ENCODE measurements at places on chromosomes 2 and 18.

GRCh38 chr18:23740105-23740830 lies 51.0 kb downstream of the LAMA3 start:
- DNase-seq, result no peak

DNA sequence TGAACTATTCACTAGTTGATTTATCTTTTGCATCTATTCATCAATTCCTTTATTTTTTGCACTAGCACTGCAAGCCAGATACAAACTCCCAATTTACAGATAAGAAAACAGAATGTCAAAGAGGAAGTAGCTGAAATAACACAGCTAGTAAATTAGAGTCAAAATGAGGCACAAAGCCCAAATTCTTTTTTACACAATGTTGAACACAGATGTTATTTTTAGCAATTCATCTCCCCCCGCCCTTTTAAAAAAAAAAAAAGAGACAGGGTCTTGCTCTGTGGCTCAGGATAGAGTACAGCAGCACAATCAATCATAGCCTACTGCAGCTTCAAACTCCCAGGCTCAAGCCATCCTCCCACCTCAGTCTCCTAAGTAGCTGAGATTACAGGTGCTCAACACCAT lies 127.8 kb downstream of the CCBE1 start:
- DNase-seq, result no peak

DNA sequence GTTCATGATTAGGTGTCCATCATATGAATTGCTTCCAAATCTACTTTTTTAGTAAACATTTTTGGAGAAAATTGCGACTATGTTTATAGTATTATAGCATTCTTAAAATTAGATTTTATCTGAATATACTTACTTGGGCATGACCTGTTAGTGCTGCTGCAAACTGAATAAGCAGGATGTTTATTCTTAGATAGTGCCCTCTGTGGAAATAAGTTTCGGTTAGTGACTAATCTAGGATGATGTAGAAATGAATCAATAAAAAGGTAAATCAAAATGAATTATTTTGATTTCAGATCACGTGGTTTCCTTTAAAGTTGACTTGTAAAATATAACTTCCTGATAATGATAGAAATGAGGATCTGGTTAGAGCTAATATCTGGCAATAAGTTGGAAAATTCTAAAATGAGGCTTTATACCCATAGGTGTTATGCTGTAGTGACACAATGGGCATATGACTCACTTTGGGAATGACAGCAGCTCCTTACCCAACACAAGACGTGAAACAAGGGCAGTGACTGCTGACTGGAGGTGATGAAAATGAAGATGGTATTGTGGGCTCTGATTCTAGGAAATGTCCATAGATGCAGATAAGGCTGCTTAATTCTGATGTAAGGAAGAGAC lies 165.8 kb upstream of the TCF4 start:
- DNase-seq, result no peak

DNA sequence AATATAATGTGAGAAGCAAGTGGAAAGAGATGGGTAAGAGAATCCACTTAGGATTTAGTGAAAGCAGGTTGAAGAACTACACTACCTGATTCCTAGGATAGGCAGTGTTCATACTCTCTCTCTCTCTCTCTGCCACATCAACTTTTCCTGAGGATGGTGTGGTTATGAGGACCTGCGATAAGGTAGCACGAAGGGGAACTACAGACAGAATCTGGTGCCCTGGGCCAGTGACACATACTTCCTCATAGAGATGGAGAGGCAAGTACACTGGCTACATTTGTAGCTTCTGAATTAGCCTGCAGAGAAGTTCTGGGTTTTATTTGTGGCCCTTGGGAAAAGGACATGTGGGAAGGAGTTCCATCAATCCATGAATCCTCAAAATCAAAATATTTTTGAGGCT lies 44.5 kb downstream of the PTH2R start:
- no peak for DNase-seq

GRCh38 chr2:16092861-16093638 lies 152.7 kb downstream of the MYCN start:
- no peak for DNase-seq

- no peak for DNase-seq
These were observed 240.1 kb upstream of the HDAC4 start for GRCh38 chr2:239640676-239641578.

DNA sequence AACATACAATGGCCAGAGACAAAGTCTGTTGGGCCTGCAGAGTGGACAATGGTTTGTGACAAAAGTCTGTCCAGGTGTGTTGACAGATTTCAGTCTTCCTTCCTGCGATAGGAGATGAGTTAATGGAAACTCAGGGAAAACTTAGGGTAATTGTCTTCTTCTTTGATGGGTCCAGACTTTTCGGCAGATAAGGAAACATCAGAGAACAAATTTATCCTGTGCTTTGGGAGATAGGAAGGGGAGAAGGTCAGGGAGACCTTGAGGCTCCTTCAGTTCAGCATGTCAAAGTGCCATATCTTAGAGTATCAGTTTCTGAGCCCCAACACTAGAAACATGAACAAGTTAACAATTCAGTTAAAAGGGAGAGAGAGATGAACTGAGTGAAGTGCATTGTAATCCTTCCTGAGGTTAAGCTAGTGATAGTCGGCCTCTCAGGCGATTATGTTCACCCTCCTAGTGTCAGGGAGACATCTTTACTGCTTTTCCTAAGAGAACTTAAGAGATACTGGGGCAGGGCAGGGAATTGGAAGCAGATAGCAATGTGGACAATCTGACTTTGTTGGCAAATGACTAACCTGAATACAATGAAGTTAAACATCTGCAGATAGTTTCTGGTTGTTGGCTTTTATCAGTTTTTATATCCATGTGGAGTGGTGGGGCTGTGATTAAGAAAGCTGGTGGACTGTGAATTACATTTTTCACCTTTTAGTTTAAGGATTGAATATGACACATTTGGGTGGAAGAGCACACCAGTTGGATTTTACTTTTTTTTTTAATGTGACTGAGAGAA lies 248.8 kb upstream of the FN1 start:
- no peak for DNase-seq

DNA sequence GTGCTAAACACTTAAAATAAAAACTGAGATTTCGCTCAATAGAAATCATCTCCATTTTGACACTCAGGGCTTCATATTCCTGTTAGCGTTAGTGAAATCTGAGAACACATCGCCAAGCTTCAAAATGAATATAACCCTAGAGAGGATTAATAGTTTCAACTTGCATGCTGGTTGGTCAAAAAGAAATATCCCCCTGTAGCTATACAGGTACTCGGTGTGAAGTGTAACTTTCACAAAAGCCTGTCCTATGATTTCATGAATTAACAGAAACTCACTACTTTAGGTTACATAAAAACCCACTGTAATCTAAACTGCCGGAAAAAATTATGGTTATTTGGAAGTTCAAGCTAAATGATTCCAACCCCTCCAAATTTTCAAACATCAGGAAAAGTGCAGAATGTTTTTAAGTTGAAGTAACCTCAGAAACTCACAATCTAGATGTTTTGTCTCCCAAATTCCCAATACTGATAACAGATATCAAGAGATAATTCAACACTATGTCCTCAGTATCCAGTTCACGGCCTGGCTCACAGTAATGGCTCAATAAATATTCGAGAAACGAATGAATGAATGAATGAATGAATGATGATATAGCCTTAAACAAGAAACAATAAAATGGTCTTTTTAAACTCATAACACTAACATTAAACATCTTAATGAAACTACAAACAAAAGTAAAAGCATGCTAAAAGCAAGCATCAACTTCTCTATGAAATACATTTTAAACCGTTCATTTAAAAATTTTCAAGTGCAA lies 2.5 kb downstream of the TLK1 start:
- DNase-seq, result no peak

- DNase-seq, result no peak
These were observed 50.0 kb downstream of the KCNE4 start for GRCh38 chr2:223102040-223102400.

GRCh38 chr2:54350426-54350825 lies 94.4 kb upstream of the TSPYL6 start:
- DNase-seq, result no peak

DNA sequence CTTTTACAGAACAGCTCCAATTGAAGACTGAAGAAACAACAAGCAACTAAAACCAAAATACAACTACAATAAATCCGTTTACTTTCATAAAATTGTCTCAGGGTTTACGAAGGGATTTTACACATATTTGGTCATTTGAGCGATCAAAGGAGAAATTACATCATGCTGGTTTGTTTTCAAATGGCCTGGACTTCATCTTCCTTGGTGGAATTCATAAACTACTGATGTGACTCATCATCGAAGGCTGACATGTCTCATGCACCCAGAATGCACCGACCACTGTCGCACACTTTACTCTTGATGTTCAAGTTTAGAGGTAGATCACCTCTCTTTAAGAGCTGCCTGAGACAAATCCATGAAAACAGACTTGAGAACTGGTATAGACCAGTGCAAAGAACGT lies 25.6 kb upstream of the PMAIP1 start:
- no peak for DNase-seq

DNA sequence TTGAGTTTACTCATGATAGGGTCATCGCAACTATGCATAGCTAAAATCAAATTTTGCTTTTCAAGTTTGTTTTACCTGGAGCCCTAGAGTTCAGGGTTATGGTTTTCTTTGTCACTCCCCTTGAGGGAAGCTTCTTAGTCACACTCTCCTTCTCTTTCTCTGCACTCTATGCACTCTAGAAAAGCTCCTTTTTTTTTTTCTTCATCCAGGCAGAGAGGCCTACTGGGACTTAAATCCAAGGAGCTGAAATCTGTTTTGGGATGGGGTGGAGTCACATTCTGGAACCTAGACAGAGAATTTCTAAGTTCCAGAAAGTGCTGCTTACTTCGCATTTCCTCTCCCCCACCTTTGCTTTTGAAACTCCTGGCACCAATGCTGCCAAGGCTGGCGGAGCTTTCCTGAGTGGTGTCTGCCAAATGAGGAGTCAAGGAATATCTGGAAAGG lies 19.1 kb upstream of the IL18R1 start:
- DNase-seq, result no peak

DNA sequence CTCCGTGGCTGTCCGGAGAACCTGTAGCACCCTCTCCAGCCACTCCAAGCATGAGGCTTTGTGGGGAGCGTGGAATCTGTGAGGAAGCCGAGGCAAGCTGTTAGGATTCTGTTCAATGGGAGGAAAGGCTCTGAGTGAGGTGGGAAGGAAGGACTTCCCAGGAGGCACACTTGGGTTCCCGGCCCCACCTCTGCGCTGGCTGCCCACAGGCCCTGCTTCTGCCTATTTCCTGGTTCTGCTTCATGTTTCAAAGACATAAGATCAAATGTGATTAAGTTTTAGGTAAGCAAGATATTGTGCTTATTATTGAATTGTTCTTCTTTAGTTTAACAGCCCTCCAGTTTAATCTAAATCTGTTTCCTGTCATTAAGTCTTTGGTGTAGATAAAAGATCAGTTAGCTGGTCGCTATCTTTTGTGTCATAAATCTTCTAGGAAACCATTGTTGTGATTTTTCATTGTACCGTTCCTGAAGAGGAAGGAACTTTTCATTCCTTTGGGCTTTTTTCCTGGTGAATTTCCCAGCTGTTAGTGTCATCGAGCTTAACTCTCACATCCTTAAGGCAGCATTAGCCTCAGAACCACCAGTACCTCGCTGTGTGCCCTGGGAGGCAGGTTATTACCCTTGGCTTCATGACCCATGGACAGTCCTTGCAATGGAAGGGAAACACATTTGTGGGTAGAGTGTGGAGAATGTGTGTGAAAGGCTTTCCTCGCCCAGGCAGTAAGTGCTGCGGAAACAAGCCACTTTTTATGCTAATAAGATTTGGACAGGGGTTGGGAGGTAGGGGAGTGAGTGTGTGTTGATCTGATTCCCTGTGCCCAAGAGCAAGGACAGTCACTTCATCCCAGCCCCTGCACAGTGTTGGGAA lies 61.9 kb upstream of the ALPP start:
- no peak for DNase-seq

GRCh38 chr2:143357966-143358365 lies 228.7 kb downstream of the ARHGAP15 start:
- DNase-seq, result no peak

DNA sequence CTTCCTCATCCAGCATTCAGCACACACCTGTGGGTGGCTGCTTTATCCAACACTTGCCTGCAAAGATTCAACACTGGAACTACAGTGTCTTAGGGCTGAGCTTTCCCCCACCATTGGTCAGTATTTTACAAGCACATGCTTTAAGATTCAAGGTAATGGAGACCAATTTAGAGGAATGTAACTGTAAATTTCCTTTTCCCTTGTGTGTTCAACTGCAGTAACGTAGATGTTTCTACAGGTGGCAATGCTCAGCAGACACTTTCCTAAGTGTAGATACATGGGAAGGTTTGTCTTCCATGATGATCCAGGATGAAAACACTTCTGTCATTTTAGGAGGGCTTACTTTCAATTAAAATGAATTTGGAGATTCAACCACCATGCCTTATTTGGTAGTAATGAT lies 143.6 kb upstream of the PXDN start:
- DNase-seq, result no peak

DNA sequence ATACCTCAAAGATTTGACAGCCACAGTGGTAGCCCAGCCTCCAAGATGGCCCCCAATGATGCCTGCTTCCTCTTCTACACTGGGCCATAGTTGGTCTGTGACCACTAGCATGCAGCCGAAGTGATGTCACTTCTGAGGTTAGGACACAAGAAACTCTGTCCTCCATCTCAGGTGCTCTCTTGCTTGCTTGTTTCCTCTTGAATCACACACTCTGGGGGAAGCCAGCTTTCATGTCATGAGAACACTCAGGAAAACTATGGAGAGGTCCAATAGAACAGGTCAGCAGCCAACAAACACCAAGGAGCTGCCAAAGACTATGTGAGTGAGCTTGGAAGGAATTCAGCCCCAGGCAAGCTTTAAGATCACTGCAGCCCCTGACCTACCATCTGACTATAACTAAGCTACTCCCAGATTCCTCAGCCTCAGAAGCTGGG lies 3.3 kb upstream of the ADAM17 start:
- no peak for DNase-seq

GRCh38 chr2:28904802-28905457 lies 10.5 kb downstream of the WDR43 start:
- DNase-seq, result no peak

DNA sequence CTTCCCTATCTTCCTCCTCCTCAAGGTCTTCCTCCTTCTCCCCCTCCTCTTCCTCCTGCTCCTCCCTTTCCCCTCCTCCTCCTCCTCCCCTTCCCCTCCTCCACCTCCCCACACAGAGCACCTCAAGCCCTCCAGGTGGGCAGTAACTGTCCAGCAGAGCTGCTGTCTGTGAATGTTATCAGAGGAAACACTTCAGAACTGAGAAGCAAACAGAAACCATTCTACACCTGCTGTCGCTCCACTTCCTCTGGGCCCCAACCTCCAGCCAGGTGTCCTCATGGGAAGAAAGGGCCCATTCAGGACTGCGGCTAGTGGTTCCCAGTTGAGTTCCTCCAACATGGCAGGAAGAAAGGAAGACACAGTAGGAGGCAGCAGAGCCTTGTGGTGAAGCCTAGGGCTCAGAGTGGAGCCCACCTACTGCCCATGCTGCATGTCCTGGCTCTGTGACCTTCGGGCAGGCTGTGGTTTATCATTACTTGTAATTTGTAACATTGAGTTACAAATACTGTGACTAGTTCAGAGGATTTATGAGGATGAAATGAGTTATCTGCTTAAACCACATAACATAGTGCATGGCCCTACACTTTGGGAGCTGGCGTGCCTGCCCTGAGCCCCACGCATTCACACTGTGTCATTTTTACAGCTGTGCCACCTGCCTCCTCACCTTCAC lies 165.9 kb upstream of the ID2 start:
- peak; percentile 60 for DNase-seq

GRCh38 chr2:172119089-172119488 lies 16.4 kb upstream of the DLX2 start:
- no peak for DNase-seq

GRCh38 chr2:133389569-133389968 lies 178.7 kb downstream of the NCKAP5 start:
- no peak for DNase-seq

Measured in activated CD4-positive, alpha-beta memory T cell treated with anti-CD3 and anti-CD28 coated beads for 36 hours (primary cell).